BJ (cell line): ENCODE measurements at places on chromosomes 16 and 17.

DNA sequence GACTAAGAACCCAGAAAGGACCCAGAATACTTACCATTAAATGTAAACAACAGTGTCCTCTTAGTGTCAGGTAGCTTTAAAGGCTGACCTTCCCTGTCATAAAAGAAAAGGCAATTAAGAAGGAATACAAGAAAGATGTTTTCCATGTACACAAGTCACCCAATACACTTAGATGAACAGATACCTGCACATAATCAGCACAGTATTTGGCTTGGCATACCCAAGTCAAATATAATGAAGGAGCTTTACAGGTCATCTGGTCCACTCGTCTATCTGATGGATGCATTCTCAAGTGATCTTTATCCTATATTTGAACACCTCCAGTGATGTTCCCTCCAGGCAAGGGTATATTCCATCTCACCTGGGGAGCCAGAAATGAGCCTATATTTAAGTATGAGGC lies 11.1 kb upstream of the STRADA start:
- no peak for DNase-seq

DNA sequence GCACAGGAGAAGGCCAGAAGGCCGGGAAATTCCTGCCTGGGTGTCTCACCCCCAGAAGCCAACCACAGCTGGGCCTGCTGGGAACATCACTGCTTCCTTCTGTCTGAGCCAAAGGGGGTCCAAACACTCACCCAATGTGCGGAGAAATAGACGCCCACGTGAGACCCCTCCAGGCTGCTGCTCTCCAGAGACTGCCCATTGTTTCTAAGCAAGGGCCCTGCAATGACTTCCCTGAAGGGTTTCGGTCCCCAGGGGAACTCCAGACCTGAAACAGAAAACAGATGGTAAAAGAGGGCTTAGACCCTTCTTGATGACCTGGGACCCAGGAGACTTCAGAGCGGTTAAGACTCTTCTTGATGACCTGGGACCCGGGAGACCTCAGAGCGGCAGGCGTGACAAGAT lies 41.3 kb downstream of the MRM3 start:
- DNase-seq, result no peak

DNA sequence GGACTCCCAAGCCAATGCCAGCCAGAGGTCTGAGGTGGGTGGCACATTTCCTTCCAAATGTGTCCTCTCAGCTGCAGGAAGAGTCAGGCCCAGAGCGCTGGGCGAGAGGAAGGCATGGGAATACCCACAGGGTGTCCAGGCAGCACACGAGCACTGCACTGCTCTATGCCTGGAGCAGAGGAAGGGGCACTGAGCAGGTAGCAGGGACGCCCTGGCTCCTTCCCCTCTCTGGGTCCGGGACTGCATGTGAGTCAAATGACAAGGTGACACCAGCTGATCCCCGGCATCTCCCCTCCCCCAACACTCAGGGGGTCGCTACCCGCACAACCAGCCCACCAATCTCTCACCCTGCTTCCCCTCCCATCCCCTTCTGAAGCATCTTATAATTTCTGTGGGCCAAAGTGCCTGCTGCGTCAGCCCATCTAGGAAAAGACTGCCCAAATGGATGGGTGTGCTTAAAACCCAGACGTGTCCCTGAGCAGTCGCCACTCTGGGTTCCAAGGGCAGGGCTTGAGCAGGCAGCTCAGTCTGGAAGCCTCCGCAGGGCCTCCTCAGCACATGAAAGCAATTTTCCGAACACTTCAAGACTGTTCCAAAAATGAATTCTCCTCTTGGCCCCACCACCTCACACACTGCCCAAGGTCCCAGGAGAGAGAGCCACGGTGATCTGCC lies 12.0 kb upstream of the BCAR1 start:
- DNase-seq, result no peak

DNA sequence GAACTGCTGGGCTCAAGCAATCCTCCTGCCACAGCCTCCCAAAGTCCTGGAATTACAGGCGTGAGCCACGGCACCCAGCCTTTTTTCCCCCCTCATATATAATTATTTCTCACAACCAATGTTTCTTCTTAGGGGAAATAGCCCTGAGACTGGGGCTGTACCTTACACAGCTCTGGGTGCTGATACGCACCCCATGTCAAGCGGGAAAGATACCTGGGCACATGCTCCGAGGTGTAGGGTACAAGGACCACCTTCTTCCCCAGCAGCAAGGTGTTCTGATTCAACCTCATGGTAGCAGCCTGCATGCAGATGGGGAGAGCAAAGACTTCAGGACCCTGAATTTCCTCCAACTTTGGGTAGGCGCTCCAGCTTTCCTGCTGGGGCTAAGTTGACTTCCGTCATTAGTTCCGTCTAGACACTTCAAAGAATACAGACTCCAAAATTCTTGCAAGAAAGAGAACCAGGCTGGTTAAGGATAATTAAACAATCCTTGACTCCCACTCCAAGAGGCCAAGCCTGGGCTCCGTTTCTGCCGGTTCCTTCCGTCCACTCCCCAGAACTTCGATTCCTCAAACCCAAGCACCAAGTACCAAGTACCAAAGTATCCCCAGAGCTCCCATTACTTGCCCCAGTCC lies 619 bp downstream of the NAT9 start:
- DNase-seq, result no peak

DNA sequence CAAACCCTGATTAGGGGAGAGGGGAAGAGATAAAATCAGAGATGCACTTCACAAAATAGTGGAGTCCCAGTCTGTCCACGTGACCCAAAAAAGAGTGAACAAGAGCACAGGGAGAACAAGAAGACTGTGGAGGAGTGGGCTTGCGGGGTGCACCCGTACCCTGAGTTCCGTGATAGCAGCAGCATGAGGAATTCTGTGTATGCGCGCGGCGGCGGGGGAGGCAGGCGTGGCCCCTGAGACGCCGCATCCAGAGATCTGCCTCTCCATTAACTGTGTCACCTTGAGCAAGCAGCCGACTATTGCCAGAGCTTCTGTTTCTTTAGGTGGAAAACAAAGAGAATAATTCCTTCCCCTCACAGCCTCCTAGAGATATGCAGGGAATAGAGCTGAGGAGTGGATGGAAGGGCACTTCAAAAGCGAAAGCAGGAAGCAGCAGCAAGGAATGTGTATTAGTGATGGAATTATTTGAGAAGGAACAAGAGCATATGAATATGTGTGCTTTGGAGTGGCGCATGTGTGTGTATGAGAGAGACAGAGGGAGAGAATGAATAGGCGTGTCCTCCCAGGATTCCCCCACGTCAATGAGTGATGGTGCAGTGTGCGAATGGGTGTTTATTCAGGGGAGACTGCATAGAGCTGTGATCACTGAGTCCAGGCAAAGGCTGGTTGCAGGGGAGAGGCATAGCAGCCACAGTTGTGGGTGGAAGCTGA lies 10.4 kb upstream of the SOX9 start:
- DNase-seq, result no peak

DNA sequence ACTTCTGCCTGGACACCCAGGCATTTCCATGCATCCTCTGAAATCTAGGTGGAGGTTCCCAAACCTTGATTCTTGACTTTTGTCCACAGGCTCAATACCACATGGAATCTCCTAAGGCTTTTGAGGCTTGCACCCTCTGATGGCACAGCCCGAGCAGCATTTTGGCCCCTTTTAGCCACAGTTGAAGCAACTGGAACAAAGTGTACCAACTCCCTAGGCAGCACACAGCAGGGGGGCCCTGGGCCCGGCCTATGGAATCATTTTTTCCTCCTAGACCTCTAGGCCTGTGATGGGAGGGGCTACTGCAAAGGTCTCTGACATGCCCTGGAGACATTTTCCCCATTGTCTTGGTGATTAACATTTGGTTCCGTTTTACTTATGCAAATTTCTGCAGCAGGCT lies 32.0 kb downstream of the ABCC1 start:
- DNase-seq, result no peak

GRCh38 chr17:16046966-16047365 lies 47.3 kb downstream of the TTC19 start:
- no peak for DNase-seq

- DNase-seq, result no peak
These were observed 55.4 kb upstream of the PVALEF start for GRCh38 chr17:81109957-81110356.

- no peak for DNase-seq
These were observed 512 bp upstream of the ENDOV start for GRCh38 chr17:80414508-80414802.

DNA sequence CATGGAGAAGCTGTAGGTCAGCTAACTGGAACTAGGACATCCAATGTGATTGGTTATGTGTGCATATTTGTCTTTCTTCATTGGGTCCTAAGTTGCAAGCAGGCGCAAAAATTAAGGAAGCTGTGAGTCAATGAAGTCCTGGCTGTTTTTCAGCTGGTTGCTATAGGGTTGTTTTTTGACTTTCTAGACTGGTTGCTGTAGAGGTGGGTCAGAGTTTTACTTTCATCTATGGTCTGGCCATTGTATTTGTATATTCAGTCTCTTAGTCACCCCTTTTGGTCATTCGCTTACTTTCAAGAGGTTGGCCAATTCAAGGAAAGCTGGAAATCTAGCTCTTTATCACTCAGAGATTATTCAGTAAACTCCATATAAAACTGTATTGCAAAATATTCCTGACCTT lies 62.0 kb upstream of the AMZ2 start:
- DNase-seq, result no peak

- no peak for DNase-seq
These were observed 10.0 kb upstream of the ZNF689 start for GRCh38 chr16:30620169-30620568.

GRCh38 chr16:65284626-65285025 lies 162.8 kb upstream of the CDH11 start:
- DNase-seq, result no peak

DNA sequence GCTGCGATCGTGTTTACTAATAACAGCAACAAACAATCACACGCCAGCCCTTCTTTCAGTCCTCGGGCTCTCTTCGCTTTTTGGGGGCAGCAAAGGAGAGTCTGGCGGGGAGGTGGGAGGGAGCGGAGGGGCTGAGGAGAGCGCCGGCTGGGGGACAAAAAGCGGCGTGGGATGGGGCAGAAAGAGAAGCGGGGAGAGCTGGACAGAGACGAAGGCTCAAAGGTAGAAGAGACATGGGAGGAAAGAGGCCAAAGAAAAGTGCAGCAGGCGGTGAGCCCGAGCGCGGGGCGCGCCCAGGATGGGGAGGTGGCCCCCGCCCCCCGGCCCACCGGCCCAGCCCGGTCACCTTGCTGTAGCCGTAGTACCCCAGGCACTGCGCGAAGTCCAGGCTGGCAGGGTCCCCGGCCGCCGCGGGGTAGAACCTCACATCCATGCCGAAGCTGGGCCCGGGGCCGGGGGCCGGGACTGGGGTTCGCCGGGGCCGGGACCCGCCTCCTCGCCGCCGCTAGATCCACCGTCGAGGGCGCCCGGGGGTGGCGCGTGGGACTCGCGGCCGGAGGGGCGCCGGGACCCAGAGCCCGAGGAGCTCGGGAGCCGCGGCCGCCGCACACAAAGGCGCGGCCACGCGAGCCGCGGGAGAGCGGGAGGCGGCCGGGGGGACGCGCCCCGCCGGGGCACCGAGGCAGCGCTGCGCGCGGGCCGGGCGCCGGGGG lies 496 bp downstream of the TOX3 start:
- no peak for DNase-seq

DNA sequence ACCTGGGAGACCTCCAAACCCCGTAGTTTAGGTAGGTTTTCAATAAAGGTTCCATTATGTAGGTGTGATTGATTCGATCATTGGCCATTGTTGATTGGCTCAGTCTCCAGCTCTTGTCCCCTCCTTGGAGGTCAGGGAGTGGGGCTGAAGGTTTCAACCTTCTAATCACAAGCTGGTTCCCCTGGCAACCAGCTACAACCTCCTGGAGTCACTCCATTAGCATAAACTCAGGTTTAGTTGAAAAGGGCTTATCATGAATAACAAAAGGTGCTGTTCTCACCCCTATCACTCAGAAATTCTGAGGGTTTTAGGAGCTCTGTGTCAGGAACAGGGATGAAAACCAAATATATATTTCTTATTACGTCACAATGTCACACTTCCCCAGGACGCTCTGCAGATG lies 28.5 kb downstream of the TMEM132E start:
- no peak for DNase-seq

GRCh38 chr16:65598621-65599020 lies 476.8 kb upstream of the CDH11 start:
- DNase-seq, result no peak

GRCh38 chr17:33137426-33137825 lies 145.8 kb downstream of the SPACA3 start:
- DNase-seq, result no peak

GRCh38 chr16:88697831-88698615 lies 8.2 kb downstream of the RNF166 start:
- no peak for DNase-seq

- no peak for DNase-seq
These were observed 37.9 kb downstream of the NUP88 start for GRCh38 chr17:5381542-5381941.

- DNase-seq, result no peak
These were observed 6.8 kb upstream of the ITGAD start for GRCh38 chr16:31386157-31386984.

- no peak for DNase-seq
These were observed 140.5 kb downstream of the CACNG3 start for GRCh38 chr16:24396350-24397271.

DNA sequence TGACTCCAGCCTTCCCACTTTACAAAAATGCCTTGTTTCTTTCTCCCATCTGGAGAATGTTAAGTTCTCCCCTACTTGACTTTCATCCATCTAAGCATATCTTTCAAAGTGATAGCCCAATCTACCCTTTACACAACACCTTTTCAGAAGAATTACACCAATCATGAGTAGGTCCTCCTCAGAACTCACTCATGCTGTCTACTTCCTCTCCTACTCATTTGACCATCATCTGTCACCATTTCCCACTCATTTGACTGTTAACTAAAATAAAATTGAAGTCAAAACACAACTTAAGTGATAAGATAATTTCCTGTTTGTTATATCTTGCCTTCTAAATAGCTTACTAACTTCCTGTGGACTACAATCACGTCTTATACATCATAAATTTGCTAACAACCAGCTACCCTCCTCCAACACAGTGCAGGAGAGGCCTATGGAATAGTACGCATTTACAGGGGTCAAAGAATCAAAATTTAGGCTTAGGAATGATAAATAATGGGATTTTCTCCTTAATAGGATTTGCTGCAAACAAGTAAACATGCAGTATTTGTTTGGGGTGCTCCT lies 16.1 kb downstream of the KCNJ16 start:
- DNase-seq, result no peak

DNA sequence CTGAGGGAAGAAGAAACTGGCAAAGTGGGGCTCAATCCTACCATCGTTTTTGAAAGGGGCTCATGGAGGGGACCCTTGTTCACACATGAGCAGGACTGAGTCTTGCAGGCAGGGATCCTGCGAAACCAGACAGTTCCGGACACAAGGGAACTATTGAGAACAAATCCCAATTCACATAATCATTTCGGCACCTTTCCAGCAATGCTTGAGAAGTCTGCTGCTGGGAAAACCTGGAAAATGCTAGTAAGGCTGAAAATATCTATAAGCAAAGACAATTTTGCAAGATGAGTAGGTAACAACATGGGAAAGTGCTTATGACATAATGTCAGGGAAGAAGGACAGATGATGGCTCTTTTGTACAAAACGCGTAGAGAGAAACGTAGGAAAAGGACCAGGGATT lies 52.1 kb upstream of the BPTF start:
- DNase-seq, result no peak

GRCh38 chr17:21542991-21543390 lies 149.3 kb upstream of the KCNJ18 start:
- DNase-seq, result no peak
